Transverse colon (tissue), 4 donors: ENCODE measurements at places on chromosomes 12 and 14.
A peak's percentile ranks its signal among the peaks of the same experiment; 100 is the strongest.

- H3K4me3 ChIP-seq = no peak overlapping the region
- H3K27me3 ChIP-seq = no peaks in the 10 kb centered on the region
- H3K4me1 ChIP-seq = no peaks in the 10 kb centered on the region
- no peak for DNase-seq
- H3K36me3 ChIP-seq = no peaks in the 10 kb centered on the region
Measured at GRCh38 chr12:73225371-73225937, 953.3 kb downstream of the TRHDE start.

DNA sequence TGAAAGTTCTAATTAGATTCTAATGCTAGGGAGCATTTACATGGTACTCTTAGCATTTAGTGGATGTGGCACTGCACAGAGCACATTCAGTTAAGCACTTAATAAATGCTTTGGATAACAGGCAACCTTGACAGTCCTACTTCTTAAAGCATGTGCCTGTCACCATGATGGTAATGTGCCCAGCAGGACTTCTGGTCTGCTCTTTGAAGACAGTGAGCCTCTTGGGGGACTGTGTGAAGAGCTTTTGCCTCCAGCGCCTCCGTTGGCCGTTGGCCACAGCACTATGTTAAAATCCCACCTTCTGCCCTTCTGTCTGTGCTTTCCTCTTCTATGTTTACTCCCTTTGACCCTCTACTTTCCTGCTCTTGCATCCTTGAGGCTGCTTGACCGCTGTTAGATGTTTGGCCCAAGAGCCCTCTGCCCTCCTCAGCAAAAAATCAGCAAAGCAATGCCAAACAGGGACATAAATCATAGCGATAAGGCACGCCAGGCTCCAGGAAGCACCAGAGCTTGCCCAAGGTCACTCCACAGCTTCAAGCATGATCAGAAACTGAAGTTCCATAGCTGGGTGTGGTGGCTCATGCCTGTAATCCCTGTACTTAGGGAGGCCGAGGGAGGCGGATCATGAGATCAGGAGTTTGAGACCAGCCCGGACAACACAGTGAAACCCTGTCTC is 8.3 kb downstream of the CDKL1 start:
- H3K4me1 ChIP-seq = peaks cover 4% of the 10 kb centered on the region
- H3K27me3 ChIP-seq = no peaks in the 10 kb centered on the region
- peak; percentile 76 for DNase-seq
- H3K4me3 ChIP-seq = no peak overlapping the region

DNA sequence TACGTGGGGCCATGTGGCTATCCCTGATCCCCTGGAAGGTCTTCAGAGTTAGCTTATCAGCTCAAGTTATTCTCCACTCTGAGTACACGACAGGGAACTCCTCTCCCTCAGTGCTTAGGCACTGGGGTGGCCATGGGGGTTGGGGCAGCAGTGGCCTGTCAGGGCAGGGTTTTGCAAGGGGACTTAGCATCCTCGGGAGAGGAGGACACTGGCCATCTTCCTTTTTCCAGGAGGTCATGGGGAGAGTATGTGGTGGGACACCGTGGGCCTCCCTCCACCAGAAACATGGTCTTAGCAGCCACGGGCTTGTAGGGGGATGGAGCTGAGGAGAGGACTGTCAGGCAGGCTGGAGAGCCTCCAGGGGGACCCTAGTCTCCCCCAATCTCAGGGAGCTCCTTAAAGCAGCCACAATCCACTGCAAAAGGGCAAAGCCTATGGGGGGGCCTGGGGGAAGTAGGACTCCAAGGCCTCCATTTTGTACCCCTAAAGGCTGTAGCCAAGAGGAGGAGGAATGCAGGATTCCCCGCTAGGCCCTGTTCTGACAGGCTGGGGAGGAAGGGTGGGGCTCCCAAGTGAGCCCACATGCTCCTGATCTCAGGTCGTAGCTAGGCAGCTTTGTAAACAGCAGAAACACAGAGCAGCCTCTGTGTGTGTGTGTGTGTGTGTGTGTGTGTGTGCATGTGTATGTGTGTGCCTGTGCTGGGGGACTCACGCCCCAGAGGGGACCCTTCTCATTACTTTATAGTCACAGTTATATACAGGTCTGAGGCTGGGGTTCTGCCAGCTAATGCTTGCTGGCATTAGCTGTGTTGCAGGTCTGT is 36.6 kb downstream of the KRT80 start:
- no peak overlapping the region for H3K27ac ChIP-seq
- no peak for DNase-seq
- H3K4me3 ChIP-seq = no peak overlapping the region
- no peaks in the 10 kb centered on the region for H3K36me3 ChIP-seq

DNA sequence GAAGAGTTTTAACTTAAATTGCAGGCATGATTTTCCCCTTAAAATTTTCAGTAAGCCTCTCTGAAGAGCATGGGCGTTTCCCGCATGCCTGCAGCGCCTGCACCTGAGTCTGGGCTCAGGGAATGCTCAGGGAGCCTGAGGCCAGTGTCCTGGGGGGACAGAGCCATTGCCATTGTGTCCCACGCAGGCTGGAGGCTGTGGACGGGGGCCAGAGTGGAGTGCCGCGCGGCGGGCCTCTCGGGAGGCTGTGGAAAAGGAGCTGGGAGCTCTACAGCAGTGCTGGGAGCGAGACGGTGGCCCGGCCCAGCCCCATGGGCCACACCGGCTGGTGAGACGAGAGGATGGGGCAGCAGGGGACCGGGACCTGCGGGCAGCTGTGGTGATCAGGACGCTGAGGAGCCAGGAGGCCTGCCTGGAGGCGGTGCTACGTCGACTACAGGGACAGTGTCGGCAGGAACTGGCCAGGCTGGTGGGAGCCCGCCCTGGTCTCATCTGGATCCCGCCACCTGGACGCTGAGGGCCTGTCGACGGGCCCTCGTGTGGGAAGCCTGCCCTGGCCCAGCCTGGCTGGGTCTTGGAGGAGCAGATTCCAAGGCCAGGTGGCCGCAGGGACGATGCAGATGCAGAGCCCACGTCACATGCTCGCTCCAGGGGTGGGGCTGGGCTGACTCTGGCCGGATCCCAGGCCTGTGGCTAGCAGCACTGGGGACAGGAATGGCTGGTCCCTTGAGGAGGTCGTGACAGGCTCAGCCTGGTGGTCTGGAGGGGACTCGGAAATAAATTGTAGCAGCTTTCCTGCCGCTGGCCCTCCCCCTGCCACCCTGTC is 7.6 kb downstream of the TEDC1 start:
- no peaks in the 10 kb centered on the region for H3K36me3 ChIP-seq
- H3K27me3 ChIP-seq = no peaks in the 10 kb centered on the region
- H3K4me3 ChIP-seq = no peak overlapping the region
- no peak overlapping the region for H3K27ac ChIP-seq
- DNase-seq = no peak
- H3K4me1 ChIP-seq = no peaks in the 10 kb centered on the region

GRCh38 chr14:57274551-57274950 is 5.8 kb downstream of the AP5M1 start:
- H3K4me1 ChIP-seq = peaks cover 15% of the 10 kb centered on the region
- DNase-seq = no peak

GRCh38 chr12:48053883-48054282 is 49.6 kb upstream of the COL2A1 start:
- no peak for DNase-seq
- no peak overlapping the region for H3K27ac ChIP-seq
- no peaks in the 10 kb centered on the region for H3K27me3 ChIP-seq
- H3K4me3 ChIP-seq = no peak overlapping the region
- no peaks in the 10 kb centered on the region for H3K4me1 ChIP-seq
- H3K36me3 ChIP-seq = peaks cover 6% of the 10 kb centered on the region

GRCh38 chr14:96894966-96895365 is 97.8 kb downstream of the VRK1 start:
- H3K36me3 ChIP-seq = no peaks in the 10 kb centered on the region
- no peak overlapping the region for H3K27ac ChIP-seq
- H3K4me3 ChIP-seq = no peak overlapping the region
- DNase-seq = no peak
- H3K27me3 ChIP-seq = no peaks in the 10 kb centered on the region
- no peaks in the 10 kb centered on the region for H3K4me1 ChIP-seq

GRCh38 chr12:41701943-41702601 is 442.6 kb downstream of the GXYLT1 start:
- H3K36me3 ChIP-seq = no peaks in the 10 kb centered on the region
- no peak overlapping the region for H3K27ac ChIP-seq
- DNase-seq = no peak
- H3K4me3 ChIP-seq = no peak overlapping the region

DNA sequence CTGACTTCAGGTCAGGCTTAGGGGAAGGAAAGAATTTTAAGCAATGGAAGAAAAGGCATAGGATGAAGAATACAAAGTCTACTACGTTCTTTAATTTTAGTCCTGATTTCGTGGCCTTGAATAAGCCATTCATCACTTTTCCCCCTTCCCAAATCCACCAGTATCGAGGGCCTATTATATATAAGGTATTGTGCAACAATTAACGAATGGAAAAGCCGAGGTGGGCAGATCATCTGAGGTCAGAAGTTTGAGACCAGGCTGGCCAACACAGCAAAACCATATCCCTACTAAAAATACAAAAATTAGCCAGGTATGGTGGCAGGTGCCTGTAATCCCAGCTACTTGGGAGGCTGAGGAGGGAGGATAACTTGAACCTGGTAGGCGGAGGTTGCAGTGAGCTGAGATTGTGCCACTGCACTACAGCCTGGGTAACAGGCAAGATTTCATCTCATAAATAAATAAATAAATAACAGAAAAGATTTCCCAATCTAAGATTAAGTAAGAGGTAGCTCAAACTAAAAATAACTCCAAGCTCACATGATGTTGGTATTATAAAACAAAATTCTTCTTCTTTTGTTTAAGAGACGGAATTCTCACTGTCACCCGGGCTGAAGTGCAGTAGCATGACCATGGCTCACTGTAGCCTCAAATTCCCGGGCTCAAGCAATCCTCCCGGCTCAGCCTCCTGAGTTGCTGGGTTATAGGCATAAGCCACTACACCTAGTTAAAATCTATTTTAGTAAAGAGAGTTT is 58.3 kb upstream of the NR2C1 start:
- no peak overlapping the region for H3K27ac ChIP-seq
- H3K27me3 ChIP-seq = no peaks in the 10 kb centered on the region
- H3K36me3 ChIP-seq = peaks cover 9% of the 10 kb centered on the region
- no peak overlapping the region for H3K4me3 ChIP-seq
- no peaks in the 10 kb centered on the region for H3K4me1 ChIP-seq

- no peaks in the 10 kb centered on the region for H3K36me3 ChIP-seq
- H3K4me3 ChIP-seq = no peak overlapping the region
- DNase-seq = no peak
- H3K4me1 ChIP-seq = no peaks in the 10 kb centered on the region
Measured at GRCh38 chr14:89207925-89208328, 209.1 kb downstream of the FOXN3 start.

DNA sequence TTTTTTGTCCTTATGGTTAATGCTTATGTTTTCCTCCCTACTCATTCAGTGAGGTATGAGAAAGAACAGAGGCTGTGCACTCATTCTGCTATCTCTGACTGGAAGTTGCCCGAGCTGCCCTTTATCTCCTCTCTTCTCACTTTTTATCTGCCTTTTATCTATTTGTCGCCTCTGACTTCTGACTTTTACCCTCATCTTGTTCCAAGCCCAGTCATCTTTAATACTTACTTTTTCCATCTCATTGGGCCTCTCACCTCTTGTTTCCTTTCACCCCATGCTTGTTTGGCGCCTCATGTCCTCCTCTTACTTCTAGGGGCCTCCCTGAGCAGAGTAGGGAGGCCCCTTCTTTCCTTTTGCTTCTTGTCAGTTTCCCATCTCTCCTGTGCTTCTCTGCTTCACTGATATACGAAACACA is 50.7 kb downstream of the DIP2B start:
- H3K4me3 ChIP-seq = no peak overlapping the region
- peaks cover 18% of the 10 kb centered on the region for H3K4me1 ChIP-seq
- no peaks in the 10 kb centered on the region for H3K27me3 ChIP-seq
- no peaks in the 10 kb centered on the region for H3K36me3 ChIP-seq
- H3K27ac ChIP-seq = no peak overlapping the region
- no peak for DNase-seq

GRCh38 chr12:9943240-9943639 is 11.1 kb upstream of the CLEC2A start:
- H3K4me3 ChIP-seq = no peak overlapping the region
- H3K27me3 ChIP-seq = no peaks in the 10 kb centered on the region
- no peaks in the 10 kb centered on the region for H3K36me3 ChIP-seq
- DNase-seq = no peak

- H3K4me1 ChIP-seq = no peaks in the 10 kb centered on the region
- DNase-seq = no peak
- no peak overlapping the region for H3K27ac ChIP-seq
- no peaks in the 10 kb centered on the region for H3K36me3 ChIP-seq
- H3K4me3 ChIP-seq = no peak overlapping the region
Measured at GRCh38 chr12:69660164-69660863, 38.8 kb downstream of the BEST3 start.

DNA sequence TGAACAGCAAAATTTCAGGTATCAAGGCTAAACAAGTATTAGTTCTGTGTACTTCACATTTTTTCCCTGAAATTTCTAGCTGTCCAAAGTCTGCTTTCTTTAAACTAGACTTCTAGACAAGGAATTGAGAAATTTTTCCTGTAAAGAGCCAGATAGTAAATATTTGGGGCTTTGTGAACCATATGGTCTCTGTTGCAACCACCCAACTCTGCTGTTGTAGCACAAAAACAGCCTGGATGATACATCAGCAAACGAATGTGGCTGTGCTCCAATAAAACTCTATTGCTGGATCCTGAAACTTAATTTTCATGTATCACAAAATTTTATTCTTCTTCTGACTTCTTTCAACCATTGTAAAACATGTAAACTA is 96.0 kb upstream of the SLC38A4 start:
- no peak overlapping the region for H3K27ac ChIP-seq
- no peaks in the 10 kb centered on the region for H3K4me1 ChIP-seq
- no peaks in the 10 kb centered on the region for H3K27me3 ChIP-seq
- no peak for DNase-seq
- H3K36me3 ChIP-seq = no peaks in the 10 kb centered on the region

DNA sequence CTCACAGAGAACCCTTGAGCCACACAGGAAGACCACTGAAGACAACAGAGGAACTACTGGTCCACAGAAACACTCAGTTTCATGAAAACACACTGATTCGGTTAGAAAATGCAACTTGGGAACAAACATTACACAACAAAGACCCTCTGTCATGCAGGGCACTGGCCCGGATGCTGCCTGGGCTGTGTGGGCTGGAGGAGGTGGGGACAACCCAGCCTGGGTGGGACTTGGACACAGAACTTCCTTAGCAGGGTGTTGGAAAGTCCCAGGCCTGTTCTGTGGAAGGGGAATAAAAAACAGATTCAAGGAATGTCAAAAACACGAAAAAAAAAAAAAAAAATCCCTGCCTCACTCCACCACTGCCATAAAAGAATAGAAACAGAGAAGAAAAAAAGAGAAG is 181.0 kb downstream of the MON2 start:
- H3K36me3 ChIP-seq = no peaks in the 10 kb centered on the region
- no peak overlapping the region for H3K4me3 ChIP-seq
- H3K27ac ChIP-seq = peak overlapping the region; percentile 8
- H3K4me1 ChIP-seq = no peaks in the 10 kb centered on the region

- no peaks in the 10 kb centered on the region for H3K36me3 ChIP-seq
- no peaks in the 10 kb centered on the region for H3K27me3 ChIP-seq
- H3K4me3 ChIP-seq = no peak overlapping the region
- H3K27ac ChIP-seq = no peak overlapping the region
Measured at GRCh38 chr12:19110221-19110940, 19.2 kb upstream of the PLEKHA5 start.
